ENCODE measurements at places on chromosomes 1 and 21.
A peak's percentile ranks its signal among the peaks of the same experiment; 100 is the strongest.

DNA sequence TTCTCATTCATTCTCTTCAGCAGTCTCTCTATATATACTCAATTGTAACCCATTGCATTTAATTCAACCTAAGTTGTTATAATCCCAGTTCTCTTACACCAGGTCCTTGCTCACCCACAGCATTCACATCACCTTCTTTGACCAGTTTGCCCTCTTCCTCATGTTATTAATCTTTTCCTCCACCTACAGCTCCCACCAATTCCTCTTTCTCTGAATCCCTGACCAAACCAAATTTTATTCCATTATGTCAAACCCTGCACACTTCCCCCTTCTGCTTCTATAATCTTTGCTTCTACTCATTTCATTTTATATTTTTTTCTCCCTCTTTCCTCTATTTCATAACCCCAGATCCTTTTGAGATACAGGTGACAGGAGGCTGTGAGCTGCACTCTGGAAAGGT lies 1.4 kb downstream of the CD1A start:
- no peak for DNase-seq

GRCh38 chr1:162213281-162213912 lies 143.9 kb downstream of the NOS1AP start:
- DNase-seq: peak; percentile 76

- DNase-seq: peak; percentile 67
Observed at GRCh38 chr1:231806623-231807495, 180.3 kb downstream of the DISC1 start.

- DNase-seq: no peak
Observed at GRCh38 chr1:115160728-115161127, 71.4 kb upstream of the TSPAN2 start.

DNA sequence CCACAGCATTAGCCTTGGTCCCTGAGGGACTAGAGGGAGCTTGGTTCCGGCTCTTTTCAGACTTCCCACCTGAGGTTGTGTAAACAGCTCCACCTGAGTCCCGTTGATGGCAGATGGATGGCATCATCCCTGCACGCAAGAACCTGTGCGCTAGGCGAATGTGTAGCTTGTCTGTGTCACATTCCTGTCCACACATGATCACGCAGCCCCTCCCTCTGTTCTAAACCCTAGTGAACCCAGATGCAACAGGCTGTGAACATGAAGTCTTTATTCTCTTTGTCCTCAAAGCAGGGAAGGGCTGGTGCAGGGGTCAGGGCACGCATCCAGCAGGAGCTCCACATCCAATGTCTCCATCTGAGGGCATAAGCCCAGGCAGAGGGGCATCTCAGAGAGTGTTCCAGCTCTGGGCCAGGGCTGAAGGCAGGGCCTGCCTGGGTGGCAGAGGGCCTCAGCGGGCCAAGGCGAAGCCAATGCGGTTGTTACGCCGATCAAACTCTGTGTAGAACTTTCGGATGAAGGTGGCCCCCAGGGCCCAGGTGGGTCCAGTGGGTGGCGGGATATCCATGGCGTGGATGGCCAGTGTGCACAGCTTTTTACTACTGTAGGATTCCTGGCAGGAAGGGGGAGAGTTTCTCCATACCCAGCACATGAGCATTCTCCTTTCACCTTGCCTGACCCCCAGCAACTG lies 2.9 kb upstream of the ETNK2 start:
- no peak for DNase-seq

DNA sequence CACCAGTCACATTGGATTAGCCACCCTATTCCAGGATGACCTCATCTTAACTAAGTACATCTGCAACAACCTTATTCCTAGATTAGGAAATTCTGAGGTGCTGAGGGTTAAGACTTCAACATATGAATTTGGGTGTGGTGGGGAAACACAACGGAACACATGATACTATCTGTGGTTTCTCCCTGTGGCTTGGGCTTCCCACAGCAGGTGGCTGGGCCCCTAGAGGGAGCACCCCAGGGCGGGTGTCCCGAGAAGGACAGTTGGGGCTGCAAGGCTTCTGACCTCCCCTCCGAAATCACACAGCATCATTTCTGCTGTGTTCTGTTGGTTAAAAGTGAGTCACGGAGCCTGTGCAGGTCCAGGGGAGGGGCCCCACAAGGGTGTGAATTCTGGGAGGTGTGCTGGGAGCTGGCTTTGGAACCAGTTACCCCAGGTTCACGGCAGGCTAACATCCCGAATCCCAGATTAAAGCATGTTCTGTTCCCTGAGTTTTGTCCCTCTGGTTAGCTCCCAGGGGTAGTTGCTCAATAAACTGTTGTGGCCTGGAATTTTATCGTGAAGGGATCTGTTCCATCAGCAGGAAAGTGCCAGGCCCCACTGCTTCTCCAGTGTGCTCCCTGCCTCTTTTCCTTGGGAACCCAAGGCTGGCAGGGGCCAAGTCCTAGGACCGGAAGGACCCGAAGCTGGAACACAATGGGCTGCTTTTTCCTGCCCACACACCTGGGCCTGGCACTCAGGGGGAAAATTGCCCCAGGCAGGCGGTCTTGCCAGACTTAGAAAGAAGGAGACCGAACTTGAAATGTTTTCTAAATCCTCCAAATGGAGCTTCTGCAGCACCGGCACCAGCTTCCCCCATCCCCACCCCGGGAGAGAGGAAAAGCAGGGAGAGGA lies 154.0 kb upstream of the WNT4 start:
- DNase-seq: peak; percentile 26

DNA sequence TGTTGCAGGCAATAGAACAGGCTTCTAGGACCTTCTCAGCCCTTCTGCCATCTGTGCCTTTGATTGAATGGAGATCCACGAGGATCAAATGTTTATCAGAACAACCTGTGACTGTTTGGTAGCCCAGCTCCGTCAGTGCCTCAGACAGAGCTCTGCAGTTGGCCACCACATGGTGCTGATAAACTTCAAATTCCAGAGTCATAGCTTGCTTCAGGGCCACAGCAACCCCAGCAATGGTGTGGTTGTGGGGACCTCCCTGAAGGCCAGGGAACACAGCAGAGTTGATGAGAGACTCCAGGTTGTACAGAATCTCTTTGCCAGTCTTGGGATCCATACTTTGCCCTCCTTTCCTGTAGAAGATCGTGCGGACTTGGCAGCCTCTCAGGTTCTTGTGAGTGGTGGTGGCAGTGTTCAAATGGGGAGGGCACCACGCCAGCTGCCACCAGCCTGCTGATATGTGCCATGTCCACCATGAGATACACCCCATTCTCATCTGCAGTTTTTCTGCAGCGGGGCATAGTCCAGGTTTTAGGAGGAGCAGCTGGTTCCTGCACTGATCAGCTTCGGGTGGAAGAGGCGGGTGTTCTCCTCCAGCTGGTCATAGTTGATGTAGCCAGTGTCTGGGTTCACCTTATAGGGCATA lies 82.9 kb upstream of the ARTN start:
- no peak for DNase-seq

- no peak for DNase-seq
Observed at GRCh38 chr1:97014426-97014825, 292.8 kb downstream of the PTBP2 start.

GRCh38 chr1:174491606-174492005 lies 43.8 kb downstream of the GPR52 start:
- DNase-seq: no peak

DNA sequence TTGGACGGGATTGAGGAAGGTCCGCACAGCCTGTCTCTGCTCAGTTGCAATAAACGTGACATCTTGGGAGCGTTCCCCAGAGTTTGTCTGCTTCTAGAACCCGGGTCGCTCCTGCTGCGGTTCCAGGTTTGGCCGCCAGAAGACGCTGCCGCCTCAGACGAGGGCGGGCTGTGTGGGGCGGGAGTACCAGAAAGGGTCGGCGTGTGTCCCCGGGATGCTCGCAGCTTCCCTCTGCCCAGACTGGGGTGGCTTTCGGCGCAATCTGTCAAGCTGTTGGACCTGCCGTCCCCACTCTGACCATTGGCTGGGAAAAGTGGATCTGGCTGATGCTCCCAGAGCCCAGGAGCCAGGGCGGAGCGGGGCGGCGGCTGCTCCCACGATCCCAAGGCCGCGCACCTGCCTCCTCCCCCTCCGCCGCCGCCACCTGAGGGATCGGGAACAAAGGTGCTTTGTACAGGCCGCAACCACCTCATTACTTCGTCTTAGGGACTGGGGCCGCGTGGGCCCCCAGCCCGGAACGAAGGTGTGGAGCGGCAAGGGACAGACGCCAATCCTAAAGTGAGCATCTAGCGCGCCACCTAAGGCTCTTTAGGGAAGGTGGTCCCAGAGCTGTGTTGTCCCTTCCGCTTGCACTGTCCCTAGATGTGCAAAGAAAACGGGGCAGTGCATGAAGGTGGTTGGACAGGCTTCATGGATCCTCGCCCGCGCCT lies 683 bp upstream of the EFNA4 start:
- DNase-seq: no peak

GRCh38 chr1:168141871-168142385 lies 5.2 kb upstream of the GPR161 start:
- DNase-seq: no peak

- no peak for DNase-seq
Observed at GRCh38 chr1:18322368-18323032, 158.2 kb upstream of the KLHDC7A start.

DNA sequence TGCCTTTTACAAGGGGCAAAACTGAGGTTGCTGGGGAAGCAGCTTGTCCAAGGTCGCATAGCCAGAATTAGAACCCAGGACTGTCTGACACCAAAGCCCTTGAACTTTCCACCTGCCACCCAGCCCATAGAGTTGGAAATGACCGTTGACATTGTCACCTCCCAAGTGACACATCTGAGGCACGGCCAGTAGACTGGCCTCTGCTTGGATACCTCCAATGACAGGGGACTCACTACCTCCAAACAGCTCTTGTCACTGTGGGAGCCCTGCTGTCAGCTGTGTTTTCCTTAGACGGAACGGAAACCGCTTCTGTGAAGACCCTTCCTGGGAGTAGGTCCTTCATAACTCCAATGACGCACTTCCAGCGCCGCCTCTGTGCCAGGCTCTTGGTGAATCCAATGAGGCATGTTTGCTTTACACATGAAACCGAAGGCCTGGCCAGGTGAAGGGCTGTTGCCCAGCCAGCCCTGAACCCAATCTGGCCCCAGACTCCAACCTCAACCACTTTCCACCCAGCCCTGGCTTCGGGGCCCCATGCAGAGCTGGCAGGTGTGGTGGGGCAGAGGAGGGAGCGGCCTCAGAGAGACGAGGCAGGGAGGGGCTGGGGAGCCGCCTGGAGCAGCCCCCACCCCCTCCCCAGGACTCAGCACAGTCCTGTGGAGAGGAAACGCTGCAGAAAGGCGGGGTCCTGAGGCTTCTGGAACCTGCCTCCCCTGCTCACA lies 109.2 kb upstream of the IFFO2 start:
- no peak for DNase-seq

GRCh38 chr1:210653771-210654170 lies 325.1 kb downstream of the HHAT start:
- no peak for DNase-seq

- no peak for DNase-seq
Observed at GRCh38 chr1:189774721-189775287, 702.9 kb downstream of the BRINP3 start.

DNA sequence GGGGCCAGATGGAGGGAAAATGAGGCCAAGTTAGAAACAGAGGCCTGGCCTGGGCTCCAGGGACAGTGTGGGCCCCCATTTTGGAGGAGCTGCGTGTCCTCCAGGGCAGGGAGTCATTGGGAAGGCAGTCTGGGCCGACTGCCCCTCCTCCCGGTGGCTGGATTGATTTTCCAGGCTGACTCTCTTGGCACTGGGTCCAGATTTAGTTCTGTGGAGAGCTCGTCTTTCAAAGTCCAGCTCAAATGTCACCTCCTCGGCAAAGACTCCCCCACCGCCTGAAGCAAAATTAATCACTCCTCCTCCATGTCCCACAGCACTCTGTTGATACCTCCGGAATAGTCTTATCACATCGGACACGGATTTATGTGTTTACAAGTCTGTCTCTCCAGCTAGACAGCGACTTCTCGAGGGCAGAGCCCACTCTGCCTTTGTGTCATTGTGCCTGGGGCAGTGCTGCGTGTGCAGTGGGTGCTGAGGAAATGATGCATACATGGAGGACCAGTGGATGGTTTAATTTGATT lies 175.1 kb downstream of the CAMTA1 start:
- DNase-seq: no peak

- DNase-seq: no peak
Observed at GRCh38 chr1:229704157-229704556, 78.1 kb downstream of the URB2 start.
